Stimulated activated CD4-positive, alpha-beta T cell treated with anti-CD3 and anti-CD28 coated beads, Interleukin-15, amount 100 ng/mL, for 24 hours (primary cell): ENCODE measurements at places on chromosomes 7 and 10.

- no peak for DNase-seq
These were observed 357.5 kb upstream of the BMPER start for GRCh38 chr7:33547880-33548279.

DNA sequence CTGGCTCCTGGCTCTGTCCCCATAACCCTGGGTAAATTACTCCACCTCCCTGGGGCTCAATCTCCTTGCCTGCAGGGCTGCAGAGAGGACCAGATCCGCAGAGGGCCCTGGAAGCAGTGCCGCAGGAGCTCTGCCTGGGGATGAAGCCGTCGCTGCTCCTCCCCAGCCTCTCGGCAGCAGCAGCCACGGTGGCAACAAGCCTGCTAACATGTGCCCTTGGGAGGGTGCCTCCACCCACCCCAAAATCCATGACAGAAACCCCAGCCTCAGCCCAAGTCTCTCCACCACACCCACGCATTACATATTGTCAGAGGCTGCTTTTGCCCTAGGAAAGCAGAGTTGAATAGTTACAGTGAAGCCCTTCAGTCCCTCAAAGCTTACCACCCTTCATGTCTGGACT lies 486.4 kb upstream of the FOXK1 start:
- no peak for DNase-seq

DNA sequence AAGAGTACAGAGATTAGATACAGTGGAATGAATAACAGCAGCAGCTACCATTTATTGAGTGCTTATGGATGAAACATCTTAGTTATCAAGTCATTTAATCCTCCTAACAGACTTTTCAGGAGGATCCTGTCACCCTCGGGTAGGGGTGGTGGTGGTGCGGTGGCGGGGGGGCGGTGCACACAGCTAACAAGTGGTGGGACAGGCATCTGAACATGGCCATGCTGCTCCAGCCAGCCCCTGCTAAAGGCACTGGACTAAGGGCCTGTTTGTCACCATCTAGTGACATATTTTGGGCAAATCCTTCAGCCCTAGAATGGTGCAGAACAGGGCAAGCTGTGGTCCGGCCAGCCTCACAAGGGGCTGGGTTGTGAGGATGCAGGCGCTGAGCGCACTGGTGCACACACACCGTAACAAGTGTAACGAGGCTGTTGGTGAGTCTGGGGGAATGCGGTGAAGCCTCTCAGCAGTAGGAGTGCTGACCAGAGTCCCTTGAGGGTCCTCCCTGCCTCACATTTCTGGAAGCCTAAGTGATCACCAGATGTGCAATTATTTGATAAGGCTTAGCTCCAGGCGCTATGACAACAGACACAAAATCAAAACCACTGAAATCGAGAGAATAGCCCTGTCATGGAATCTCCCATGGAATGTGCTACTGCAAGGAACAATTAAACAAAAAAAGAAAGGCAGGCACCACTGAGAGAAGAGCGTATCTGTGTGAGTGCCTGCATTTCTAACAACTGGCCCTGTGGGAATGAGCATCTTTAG lies 102.2 kb downstream of the RNF216 start:
- DNase-seq = no peak

- no peak for DNase-seq
These were observed 15.5 kb downstream of the LZTS2 start for GRCh38 chr10:101014966-101015581.

GRCh38 chr7:122942765-122943164 lies 52.7 kb downstream of the TAS2R16 start:
- DNase-seq = no peak

- DNase-seq = no peak
These were observed 15.2 kb upstream of the CDCA7L start for GRCh38 chr7:21960922-21961321.

- DNase-seq = no peak
These were observed 15.5 kb upstream of the WNT16 start for GRCh38 chr7:121313220-121313792.

GRCh38 chr7:42964849-42965805 lies 33.0 kb downstream of the MRPL32 start:
- no peak for DNase-seq

- no peak for DNase-seq
These were observed 121.5 kb upstream of the PRR15 start for GRCh38 chr7:29442146-29442545.

- no peak for DNase-seq
These were observed 13.8 kb downstream of the POLR3A start for GRCh38 chr10:78015546-78015945.

- DNase-seq = no peak
These were observed 46.9 kb downstream of the ZNF518A start for GRCh38 chr10:96176985-96177384.

- DNase-seq = no peak
These were observed 38.0 kb upstream of the EMX2 start for GRCh38 chr10:117504562-117504961.

DNA sequence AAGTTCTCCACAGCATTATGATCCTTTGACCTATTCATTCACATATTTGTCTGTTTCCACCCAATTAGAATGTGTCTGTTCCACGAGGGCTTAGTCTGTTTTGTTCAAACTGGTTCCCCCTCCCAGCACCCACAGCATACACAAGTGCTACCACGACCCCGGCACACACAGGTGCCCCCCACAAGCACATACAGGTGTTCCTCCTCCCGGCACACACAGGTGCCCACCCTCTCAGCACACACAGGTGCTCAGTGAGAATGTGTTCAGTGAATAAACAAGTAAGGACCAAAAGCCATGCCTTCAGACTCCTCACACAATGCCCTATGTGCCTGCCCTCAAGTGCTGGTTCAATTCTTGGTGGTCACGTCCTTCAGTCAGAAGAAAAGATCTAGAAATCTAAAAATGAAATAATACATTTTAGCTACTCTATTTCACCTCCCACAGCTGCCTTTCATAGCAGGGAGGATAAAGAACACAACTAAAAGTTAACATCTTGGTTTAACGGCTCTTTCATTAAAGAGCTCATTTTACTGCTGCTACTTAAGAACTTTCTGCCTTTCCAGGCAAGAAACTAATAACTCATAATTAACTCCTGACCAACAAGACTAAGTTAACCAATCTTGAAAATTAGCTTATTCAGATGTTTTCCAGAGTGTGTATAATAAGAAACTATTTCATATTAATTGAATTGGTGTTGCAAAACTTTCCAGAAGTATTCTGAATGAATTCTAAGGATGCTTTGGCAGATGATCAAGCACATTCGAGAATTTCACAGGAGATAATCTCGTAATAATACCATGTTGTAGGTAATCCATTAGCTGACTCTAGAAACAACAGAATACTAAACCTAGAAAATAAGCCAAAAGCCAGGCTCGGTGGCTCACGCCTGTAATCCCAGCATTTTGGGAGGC lies 2.3 kb downstream of the DNMBP start:
- no peak for DNase-seq

DNA sequence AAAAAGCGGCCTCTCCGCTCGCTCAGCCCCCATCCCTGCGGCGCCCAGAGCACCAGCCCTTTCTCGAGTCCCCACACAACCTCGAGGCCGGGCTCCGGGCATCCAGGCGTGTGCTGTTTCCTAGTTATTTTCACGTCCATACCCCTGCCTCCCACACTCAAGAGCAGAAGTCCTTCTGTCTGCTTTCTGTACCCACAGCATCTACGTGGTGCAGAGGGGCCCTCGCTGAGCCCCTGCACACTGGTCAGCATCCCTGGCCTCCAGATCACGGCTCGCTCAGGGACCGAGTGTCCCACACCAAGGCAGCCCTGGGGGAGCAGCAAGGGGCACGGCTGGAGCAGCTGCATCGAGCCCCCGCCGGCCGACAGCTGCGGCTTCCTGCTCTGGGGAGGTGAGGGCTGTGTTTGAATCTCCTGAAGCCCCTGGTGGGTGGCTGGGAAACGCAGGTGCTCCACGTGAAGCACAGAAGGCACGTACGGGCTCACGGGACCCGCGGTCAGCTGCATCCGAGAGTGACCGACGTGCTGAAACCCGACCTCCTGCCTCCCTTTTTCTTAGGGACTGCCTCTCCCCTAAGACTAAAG lies 333.1 kb downstream of the DNAJB6 start:
- no peak for DNase-seq

DNA sequence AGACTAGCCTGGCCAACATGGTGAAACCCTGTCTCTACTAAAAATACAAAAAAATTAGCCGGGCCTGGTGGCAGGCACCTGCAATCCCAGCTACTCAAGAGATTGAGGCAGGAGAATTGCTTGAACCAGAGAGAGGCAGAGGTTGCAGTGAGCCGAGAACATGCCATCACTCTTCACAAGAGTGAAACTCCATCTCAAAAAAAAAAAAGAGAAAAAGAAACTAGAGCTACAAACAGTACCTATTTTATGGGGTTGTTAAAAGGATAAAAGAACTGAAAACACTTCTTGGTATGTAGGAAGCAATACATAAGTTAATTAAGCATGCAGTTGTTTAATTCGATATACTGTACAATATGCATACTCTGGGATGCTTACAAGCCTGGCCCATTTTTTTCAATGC lies 216.9 kb downstream of the SORCS1 start:
- no peak for DNase-seq

DNA sequence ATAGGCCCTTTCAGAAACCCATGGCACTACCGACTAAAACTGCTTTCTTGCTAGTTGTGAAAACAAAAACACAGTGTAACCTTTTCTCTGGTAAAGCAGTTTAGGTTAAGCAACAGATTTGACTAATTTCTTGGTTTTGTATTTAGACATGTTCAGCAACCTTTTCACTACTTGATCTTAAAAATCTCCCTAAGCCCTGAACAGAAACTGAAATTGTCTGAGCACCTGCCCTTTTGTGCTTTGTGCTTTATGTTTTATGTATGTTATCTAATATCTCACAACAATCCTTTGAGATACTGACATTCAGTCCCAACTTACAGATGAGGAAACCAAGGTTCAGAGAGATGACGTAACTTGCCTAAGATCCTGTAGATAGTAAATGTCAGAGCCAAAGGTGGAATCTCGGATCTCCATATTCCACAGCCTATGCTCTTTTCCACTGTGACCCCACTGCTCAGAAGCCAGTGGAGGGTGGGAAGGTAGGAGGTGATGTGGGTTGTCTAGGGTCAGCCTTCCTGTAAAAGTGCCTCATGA lies 146.6 kb downstream of the LCOR start:
- peak; percentile 12 for DNase-seq

GRCh38 chr10:71209731-71210541 lies 2.4 kb upstream of the UNC5B start:
- no peak for DNase-seq

DNA sequence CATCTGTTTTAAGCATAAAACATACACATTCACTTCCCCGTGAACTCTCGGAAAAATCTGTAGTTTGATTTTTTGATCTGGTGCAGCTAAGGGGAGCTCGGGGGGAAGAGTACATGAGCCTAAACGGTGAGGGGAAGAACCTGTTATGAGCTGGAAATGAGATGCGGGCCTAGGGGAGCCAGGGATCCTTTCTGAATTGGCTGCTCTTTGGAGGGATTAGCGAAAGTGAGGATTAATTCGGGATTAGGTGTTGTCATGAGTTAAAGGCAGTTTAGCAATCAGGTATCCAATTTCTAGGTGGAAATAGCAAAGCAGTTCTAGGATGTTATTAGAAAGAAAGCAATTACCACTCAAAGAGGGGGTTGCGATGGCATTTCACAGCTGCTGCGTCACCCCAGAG lies 51.1 kb upstream of the ADARB2 start:
- DNase-seq = no peak

DNA sequence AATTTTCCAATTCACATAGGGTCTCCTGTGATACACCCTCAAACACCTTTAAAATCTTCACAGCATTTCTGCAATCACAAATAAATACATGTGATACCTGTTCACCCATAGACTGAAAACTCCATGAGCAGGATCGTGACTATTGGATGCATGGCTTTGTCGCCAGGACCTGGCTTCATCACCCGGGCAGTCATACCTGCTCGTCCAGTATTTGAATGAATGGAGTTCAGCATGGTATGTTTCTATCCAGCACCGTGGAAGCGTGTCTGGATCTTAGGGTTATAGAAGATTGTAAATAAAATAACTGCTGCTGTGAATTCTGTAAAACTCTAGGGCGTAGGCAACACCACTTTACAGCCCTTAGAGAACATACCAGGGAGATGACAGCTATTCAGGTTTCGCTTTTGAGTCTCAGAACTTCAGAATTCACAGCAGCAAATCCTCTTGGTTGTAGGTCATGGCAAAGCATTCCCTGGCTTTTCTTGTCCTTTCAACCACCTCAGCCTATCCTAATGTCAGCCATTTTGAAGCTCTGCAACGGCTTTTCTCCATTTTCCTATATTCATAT lies 47.4 kb upstream of the USP6NL start:
- DNase-seq = no peak

DNA sequence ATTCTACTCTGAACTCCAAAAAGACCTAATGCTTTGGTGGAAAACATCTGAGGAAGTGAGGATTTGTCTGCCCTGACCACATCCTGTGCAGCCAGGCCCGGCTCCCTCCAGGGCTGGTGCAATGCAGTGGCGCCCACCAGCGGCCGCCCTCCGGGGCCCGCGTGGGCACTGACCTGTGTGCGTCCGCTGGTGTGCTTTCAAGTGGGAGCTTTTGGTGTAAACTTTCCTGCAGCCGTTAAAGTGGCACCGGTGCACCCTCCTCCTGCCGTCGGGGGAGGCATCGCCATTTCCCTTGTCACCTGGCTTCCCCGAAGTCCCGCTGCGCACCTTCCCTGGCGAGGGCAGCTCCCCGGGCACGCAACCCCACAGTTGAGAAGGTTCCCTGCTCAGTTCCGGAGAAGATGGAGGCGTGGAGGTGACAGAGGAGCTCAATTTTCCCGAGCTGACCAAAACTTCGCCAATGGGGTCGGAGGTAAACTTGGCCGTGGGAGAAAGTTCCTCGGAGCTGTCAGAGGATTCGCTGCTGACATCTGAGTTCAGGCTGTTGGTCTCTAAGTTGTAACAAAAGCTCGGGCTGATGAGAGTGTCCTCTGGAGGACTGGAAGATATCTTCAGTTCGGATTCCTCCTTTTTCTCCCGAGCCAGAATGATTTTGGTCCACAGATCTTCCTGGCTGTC lies 3.4 kb downstream of the KLF6 start:
- peak; percentile 63 for DNase-seq

GRCh38 chr7:123355576-123356190 lies 155.9 kb upstream of the SLC13A1 start:
- no peak for DNase-seq

- peak; percentile 18 for DNase-seq
These were observed 916 bp downstream of the LAMB1 start for GRCh38 chr7:108001764-108002725.

- DNase-seq = no peak
These were observed 47.7 kb upstream of the WAPL start for GRCh38 chr10:86569335-86569734.

GRCh38 chr7:27210441-27211083 lies 10.7 kb upstream of the HOXA13 start:
- peak; percentile 74 for DNase-seq
